Esophagus mucosa (tissue), 1 donor: ENCODE measurements at places on chromosomes 6 and 20.

GRCh38 chr20:44075191-44075949, 111.6 kb downstream of the JPH2 start:
- ATAC-seq: no peak

DNA sequence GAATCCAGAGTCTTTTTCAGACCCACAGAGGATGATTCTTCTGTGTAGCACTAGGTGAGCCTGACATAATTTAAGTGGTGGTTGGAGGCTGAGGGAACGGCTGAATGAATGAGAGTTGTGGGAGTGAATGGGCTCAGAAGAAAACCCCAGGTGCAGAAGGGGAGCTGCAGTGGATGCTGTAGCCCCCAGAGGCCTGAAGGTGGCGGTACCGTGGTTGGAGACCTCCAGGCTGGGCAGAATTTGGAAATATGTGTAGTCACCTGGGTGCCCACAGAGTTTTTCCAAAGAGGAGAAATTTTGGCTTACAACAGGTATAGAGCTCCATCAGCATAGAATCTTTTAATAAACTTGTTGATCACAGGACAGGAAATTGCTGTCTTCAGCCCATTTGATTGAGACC, 6.5 kb upstream of the RAET1G start:
- no peak for ATAC-seq

GRCh38 chr6:8322659-8323058, 112.7 kb downstream of the SLC35B3 start:
- no peak for ATAC-seq

DNA sequence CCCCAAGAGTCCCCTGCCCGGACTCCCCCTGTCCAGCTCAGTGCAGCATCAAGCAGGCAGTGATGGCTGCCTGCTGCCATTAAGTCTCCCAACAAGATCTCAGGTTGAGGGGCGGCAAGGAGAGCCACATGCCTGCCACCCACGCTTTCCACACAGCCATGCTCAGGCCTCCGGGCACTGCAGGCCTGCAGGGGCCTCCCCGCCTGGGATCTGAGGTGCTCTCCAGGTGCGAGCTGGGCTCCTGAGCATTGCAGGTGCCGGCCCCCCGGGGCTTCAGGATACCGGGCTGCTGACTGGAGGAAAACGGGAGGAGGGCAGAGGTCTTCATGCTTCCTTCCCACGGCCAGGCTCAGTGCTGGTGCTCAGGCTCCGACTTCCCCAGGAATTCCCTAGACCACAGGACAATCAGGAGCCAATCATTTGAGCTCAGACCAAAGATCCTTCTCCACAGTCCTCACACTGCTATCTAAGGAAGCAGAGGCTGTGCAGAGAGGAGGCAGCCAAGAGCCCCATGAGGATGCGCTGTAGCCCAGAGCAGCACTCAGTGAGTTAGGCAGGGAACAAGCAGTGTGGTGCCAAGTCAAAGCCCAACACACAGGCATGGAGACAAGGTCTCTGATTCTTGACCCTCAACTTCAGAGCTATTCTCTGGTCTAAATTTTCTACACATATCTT, 52.7 kb downstream of the PYGB start:
- no peak for ATAC-seq

DNA sequence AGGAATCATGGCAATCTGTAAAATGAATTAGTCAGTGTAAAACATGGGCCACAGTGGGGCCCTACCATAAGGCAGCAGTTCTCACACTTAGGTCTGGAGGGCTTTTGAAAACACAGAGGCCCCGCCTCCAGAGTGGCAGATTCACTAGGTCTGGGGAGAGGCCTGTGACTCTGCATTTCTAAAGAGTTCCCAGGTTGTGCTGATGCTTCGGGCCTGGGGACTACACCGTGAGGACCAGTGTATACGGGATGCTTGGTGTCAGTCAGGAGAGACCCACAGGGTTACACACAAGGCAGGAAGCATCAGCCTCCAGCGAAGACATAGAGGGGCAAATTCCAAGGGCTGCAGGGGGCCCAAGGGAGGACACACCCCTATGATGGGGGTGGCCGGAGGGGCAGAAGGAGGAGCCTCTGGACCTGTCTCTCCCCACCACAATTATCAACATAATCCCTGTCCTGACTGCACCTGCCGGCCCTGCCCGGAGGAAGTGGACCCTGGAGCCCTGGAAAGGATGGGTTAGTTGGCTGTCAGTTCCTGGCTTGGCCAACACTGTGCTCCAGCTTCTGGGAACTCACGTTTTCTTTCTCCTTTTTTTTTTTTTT, 46.7 kb downstream of the FGD2 start:
- no peak for ATAC-seq

DNA sequence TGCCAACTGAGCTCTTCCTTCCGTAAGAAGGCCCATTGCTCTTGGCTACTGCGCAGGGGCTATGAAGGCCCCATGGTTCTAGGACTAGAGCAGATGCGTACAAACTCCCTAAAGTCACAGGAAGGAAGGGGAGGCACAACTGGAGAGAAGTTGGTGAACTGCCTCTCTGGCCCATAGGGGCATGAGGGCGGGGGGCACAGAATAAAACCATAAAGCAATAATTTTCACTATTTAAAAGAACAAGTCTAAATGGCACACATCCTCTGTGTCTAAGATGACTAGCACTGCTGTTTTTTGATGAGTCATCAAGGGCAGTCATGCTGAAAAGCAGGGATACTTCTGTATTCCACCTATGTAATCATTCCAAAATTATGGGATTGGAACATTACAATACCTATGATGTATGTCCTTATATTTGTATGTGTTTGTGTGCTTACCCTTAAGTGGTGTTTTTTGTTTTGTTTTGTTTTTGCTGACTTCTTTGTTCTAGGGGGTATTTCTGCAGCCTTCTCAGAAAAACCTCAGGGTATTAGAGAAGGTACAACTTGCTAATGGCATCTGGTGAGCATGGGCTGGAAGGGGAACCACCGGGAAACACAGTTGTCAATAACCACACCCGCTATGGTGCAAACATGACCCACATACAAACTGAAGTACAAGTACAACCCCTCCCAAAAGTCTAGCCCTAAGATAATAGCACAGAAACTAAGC, 36.9 kb downstream of the B4GALT5 start:
- ATAC-seq: peak; percentile 83

DNA sequence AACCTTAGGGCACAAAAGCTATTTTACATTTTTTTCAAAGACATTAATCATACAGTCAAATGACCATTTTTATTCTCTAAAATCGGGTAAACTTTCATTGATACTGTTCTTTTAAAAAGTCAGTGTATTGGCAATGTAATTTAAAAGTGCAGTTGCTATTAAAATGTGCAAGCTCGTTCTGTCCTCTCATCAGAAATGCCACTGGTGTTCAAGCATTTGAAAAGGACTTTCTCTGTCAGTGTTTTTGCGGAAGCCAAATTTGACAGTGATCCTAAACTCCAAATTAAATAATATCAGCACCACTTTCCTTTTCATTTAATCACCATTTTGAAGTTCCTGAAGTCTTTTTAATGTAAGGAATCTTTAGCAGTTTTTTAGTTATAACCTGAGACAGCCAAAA, 69.6 kb downstream of the AFG1L start:
- no peak for ATAC-seq

DNA sequence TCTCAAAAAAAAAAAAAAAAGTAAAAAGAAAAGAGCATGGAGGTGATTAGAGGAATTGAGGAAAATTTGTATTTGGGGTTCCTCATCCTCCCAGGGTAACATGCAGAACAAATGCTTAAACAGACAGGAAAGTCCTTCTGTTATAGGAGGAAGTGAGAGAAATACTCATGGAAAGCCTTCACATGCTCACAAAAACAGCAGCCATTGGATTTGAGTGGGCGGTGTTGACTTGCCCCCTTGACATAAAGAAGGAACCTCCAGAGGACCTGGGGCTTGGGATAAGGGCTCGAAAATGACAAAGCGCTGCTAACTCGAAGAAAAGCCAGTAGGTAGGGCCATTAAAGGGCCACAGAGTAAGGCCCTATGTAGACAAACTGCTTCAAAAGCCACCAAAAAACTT, 17.5 kb upstream of the SAMHD1 start:
- ATAC-seq: no peak

GRCh38 chr20:51444922-51445438, 97.5 kb downstream of the NFATC2 start:
- no peak for ATAC-seq

DNA sequence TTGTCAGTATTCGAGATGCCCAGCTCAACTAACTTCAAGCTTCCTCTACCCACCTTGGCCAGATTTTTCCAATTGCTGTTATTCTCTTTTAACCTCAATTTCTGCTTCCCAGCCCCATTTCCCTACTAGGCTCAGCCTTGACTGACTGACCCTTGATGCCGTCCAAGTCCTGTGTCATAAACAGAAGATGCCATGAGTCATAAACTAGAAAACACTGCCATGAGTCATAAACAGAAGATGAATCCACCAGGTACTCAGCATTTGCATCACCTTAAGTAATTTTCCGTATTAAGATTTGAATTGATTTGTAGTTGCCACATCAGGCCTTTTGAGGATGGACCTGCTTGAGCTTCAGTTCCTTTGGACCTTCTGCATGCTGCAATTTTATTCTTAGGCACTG, 123.8 kb downstream of the FAM83B start:
- ATAC-seq: no peak
